ENCODE measurements at places on chromosomes 6 and 20.

- DNase-seq = no peak
These were observed 128.0 kb downstream of the RFPL4B start for GRCh38 chr6:112475083-112475482.

DNA sequence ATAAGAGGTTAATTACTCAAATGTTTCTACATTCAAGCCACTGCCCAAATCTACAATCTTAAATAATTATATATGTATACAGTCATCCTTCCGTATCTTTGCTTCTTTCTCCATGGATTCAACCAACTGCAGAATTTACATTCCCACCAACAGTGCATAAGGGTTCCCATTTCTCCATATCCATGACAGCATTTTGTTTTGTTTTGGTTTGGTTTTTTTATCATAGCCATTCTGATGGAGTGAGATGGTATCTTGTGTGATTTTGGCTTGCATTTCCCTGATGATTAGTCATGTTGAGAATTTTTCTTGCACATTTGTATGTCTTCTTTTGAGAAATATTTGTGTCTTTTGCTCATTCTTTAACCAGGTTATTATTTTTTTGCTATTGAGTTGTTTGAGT is 198.5 kb downstream of the C6orf118 start:
- DNase-seq = no peak

- DNase-seq = no peak
These were observed 244.9 kb downstream of the ZFAND3 start for GRCh38 chr6:38064431-38064830.

DNA sequence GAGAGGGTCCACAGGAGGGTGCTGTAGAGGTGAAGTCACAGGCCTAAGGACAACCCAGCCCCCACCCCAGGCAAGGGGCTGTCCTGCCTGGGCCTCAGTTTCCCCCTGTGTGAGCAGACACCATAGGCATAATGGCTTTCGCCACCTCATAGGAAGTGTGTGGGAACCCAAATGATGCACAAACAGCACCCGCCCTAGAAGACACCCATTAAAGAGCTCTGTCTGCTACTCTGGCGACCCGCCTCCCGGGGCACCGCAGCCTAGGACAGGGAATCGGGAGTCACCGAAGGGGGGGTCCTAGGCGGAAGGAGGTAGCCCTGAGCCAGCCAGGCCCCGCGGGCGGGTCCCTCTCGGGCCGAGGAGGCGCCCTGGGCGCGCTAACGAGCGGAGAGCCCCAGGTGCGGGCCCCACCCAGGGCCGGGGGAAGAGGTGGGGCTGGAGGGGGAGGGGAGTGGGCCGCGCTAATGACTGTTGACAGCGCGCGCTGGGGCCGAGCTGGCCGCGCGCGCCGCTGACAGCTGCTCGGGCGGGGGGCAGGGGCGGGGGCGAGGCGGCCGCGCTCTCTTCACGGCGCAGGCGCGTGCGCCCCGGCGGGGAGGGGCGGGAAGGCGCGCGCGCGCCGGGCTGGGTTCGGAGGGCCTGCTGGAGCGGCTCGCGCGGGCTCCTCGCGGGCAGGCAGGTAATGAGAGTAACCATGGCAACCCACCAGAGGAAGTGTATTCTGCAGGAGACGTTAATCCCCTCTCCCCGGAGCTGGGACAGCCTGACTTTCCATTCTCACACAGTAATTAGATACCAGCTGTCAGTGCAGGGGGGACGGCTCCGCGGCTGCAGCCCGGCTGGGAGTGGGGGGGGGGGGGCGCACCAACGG is 48.9 kb downstream of the NOL4L start:
- DNase-seq = peak; percentile 37

GRCh38 chr20:25282034-25282781 is 34.3 kb downstream of the PYGB start:
- no peak for DNase-seq

GRCh38 chr6:32132110-32132509 is 2.0 kb upstream of the FKBPL start:
- DNase-seq = no peak

DNA sequence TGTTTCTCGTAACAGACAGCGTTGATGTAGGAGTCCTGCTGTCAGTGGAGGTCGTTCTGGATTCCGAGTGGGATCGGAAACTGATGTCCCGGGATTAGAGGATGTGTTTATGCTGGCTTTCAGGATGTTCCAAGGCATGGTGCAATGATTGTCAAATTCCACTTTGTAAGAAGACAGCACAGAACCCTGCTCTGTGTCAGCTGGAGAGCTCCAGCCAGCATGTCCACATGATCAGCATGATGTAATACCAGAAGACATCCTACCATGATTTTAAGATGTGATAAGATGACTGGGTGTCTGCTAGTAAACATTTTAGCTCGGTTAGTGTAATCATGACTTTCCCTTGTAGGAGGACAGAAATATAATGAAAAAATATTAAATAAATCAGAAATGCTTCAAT is 20.3 kb downstream of the ENPP1 start:
- DNase-seq = no peak

Data from activated CD8-positive, alpha-beta memory T cell treated with anti-CD3 and anti-CD28 coated beads for 4 hours (primary cell).